Kidney (tissue), 22 donors: ENCODE measurements at places on chromosomes 4 and X.
A peak's percentile ranks its signal among the peaks of the same experiment; 100 is the strongest.

DNA sequence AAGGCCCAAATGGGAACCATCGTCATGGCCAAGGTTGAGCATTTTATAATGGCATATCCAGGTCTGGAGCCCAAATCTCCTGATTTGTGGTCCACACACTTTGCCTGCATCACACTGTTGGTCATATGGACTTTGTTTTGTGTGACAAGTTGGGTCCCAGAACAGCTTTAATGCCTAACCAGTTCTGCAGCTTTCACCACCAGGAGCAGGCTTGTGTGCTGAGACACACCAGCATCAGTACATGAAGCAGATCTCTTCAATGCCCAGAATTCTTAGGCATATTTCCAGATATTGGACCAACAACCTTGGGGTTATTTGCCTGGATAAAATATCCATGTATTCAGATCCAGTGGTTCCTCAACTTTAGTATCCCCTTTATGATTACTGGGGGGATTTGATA, 371.3 kb downstream of the FBXW7 start:
- DNase-seq: no peak

DNA sequence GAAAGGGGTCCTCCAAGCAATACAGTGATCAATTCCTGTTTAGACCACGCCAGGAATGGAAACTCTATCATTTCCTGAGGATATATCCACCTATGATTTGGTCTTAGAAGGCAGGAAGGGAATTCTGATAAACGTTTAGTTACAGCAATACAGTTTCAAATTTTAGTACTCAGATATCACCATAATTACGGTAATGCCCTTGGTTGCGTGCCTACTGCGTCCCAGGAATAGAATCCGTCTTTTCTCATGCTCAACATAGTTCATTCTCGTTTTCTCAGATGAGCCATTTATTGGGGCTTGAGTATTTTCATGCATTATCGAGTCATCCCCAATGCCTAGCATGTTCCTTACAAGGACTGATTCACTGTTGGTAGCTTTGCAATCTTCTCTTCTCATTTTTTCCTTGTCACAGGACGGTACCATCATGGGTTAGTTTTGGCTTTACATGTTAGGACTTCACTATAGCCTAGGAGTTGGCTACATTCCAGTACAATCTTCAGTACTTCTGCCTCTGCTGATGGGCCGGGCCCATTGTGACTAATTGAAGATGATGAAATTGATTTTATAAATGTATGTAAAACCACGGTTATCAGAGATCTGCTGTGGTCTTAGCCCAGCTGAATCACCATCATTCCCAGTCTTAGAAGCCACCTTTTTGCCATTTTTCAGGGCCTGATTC, 4.4 kb upstream of the PRKX start:
- DNase-seq: no peak

DNA sequence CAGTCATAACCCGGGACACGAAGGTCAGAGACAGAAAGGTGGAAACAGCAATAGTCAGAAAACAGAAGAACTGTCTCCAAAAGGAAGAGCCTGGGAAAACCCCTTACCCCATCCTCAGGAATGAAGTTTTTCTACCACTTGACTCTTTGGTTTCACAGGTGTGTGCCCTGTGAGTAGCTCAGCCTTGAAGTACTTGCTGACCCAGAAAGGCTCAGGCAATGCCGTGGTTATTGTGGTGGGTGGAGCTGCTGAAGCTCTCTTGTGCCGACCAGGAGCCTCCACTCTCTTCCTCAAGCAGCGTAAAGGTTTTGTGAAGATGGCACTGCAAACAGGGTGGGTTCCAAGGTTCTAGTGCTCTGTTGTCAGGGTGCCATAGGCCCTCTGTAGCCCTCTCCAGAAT, 24.4 kb downstream of the DGAT2L6 start:
- DNase-seq: no peak

GRCh38 chr4:110586131-110586850, 36.6 kb downstream of the PITX2 start:
- peak; percentile 70 for DNase-seq

- no peak for DNase-seq
Measured at GRCh38 chr4:84800256-84800655, 166.2 kb downstream of the WDFY3 start.

DNA sequence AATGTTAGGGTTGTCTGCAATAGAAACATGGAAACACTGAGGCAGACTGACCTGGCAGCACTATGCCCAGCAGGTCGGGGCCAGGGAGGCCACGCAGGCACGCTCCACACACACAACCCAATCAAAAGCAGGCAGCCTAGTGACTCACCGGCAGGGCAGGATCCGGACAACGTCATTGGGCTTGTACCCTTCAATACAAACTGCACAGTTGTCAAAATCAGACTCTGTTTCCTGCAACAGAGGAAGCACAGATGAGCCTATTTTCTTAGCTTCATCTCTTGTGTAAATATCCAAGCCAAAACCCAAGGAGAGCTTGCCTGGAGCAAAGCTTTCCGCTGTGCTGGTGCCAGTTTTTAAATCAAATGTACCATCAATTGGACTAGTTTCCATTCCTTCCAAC, 185.8 kb downstream of the RNF150 start:
- no peak for DNase-seq

GRCh38 chrX:7109049-7109531, 38.4 kb upstream of the STS start:
- peak; percentile 58 for DNase-seq

- DNase-seq: no peak
Measured at GRCh38 chrX:34656467-34656841, 631 bp downstream of the TMEM47 start.

DNA sequence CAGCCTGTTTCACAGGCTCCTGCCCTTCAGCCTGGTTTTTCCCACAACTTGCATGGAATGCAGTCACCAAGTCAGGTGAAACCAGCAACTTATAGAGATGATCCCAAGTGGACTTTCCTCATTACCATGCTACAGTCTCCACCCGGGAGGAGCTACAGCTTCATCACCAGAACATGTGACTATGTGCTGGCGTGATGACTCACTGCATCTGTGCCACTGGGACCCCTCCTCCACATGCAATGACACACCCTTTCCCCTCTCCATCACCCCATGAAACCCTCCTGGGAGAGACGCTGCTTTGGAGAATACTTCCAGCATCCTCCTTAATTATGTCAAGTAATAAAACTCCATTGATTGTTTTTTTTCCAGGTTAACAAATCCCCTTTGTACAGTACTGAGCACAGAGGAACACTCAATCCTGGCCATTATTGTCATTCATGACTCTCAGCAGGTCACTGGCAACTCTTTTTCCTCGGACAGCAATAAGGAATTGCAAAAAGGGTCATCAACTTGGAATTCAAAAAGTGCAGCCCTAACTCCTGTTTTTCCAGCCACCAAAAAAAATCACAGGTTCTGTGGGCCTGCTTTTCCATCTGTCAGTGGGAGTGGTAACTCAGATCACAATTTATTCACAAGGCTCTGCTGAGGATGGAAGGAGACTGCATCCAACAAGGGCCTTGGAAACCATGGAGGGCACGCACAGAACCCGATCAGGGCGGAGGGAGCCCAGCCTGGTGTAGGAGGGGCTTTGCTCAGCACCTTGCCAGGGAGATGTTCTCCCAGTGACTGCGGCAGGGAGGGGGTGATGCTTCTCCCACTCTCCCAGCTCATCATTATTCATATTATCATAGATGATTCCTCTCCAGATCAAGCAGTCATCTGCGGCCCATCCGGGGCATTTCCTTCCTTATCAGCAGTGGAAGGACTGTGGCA, 17.4 kb downstream of the QDPR start:
- DNase-seq: no peak

DNA sequence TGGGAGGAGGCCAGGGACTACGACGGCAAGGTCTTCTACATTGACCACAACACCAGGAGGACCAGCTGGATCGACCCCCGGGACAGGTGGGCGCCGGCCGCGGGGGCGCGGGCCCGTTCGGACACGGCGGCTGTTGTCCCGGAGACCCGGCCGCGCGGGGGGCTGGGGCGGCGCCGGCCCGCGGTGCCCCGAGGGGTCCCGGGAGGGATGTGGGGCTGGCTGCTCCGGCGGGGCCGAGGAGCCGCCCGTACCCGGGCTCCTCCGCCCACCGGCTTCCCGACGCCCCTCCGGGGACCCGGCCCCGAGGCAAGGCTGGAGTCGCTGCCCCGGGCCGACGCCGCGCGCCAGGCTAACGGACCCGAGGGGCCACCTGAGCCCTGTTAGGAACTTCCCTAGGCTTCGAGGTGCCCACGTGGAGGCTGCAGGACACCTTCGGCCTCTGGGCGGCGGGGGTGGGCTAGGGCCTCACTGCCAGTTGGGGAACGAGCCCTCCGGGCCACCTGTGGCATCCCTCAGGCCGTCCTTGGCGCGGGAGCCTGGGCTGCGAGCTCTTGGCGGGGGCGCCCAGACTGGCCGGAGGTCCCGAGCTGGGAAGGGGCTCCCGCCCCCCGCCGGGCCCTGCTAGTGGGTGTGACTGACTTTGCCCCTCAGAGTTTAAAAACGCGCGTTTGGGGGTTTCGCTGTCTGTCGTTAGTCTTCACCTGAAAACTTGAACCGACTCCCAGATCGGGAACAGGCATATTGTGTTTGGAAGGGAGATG, 660 bp downstream of the WWC2 start:
- DNase-seq: peak; percentile 56

- no peak for DNase-seq
Measured at GRCh38 chr4:2395038-2395437, 23.4 kb downstream of the ZFYVE28 start.

GRCh38 chr4:159015841-159016240, 87.0 kb upstream of the RAPGEF2 start:
- no peak for DNase-seq

GRCh38 chr4:112328734-112329130, 31.6 kb downstream of the ALPK1 start:
- no peak for DNase-seq

DNA sequence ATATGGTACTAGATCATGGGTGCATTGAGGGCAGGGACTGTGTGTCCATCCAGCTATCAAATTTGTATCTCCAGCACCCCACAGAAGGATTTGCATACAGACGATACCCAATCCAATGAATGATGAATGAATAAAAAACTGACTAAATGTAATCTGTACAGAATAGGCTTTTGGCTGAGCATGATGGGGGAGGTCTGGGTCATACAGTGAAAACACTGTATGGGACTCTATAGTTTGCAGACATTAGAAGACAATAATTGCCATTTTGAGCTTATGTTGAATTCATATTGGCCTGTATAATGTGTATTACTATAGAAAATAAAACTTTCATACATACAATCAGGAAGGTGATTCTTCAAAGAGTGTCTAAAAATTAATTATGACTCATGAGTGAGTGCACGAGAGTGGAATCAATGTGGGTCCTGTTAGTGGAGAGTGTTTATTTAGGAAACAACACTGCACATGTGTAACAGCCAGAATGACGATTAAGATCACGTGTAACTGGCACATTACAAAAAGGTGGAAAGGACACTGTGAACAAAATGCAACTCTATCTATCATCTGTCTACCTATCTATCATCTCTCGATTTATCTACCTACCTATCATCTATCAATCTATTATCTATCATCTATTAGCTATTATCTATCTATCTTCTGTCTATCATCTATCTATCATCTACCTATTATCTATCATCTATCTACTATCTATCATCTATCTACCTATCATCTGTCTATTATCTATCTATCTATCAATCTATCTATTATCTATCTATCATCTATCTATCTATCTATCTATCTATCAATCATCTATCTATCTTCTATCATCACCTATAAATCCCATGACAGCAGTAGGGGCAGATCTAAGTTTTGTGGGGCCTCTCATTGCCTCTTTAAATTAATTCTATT, 201.3 kb downstream of the PTTG2 start:
- DNase-seq: no peak

GRCh38 chrX:41759817-41760216, 35.8 kb downstream of the GPR82 start:
- peak; percentile 9 for DNase-seq

- DNase-seq: no peak
Measured at GRCh38 chr4:123536225-123536624, 139.6 kb downstream of the SPRY1 start.

- no peak for DNase-seq
Measured at GRCh38 chr4:15681067-15681371, 608 bp upstream of the FAM200B start.

- DNase-seq: no peak
Measured at GRCh38 chrX:112694062-112694461, 14.3 kb upstream of the LHFPL1 start.

DNA sequence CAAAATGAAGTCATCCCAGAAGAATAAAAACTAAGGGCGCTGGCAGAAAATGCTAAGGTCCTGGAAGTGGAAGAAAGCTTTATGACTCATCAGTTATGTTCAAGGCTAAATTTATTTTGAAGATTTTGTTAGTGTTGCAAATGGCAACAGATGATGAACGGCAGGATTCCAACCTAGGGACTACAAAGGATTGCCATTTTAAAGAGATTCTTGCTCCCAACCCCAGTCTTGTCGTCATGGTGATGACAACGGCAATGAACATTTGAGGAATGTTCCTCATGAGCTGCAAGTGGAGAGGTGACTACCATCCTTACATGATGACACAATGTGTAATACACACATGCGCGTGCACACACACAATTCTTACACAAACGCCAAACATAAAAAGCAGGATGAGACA, 54.4 kb upstream of the FTHL17 start:
- no peak for DNase-seq

- peak; percentile 2 for DNase-seq
Measured at GRCh38 chr4:98345838-98346237, 84.7 kb downstream of the RAP1GDS1 start.

DNA sequence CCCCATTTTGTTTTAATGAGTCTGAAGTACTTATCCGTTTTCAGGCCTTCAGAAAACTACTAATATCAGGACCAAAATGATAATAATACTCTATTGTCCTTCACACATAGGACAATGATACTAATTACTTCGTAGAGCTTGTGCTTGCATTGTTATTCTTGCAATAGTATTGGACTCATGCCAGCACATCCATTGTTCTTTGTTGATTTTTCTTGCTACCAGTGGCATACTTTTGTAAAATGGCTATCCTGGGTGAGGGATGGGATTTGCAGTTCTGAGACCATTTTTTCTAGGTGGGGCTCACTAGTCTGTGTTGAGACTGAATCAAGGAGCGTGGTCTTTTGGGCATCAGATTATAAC, 195.3 kb downstream of the MAML3 start:
- DNase-seq: no peak

- peak; percentile 82 for DNase-seq
Measured at GRCh38 chr4:25552580-25553271, 102.9 kb upstream of the SLC34A2 start.

DNA sequence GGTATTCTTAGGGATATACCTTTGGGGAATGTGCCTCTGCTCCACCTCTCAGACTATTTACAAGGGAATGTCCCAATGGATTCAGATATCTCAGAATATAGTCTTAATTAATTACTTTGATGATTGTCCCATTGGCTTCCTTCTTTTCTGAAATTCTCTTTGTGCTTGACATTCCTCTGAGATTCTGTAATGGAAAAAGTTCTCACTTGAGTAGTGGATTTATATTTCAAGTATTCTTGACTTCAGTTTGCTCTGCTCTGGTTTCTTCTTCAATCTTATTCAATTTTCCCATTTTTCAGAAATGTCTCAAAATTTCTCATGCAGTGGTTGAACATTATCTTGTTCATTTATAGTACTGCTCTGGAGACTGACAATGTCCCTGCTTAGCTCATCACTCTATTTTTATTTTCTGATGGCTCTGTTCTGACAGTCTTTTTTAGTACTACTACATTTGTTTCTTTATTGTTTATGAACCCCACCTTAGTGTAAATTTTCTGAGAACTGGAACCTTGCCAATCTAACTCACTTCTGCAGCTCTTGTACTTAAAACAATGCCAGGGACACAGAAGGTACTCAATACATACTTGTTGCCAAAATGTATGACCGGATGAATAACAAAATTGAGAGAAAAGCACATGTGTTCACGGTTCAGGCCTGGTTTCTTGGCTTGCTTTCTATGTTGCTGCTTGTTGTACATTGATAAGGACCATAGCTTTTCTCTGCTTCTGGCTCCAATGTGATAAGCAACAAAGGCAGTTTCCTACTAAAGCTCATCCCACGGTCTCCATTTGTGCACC, 471.7 kb downstream of the GASK1B start:
- no peak for DNase-seq
